ENCODE measurements at places on chromosomes 1 and 21. TPM values are rescaled to one million over a fixed set of nuclear protein-coding genes. Genes with fewer than 3 reads are reported as not detected.

GRCh38 chr21:14493731-14494130 is 52.4 kb downstream of the SAMSN1 start:
- ATAC-seq, result no peak

GRCh38 chr1:177257128-177257527 is 86.4 kb downstream of the BRINP2 start:
- no peak for ATAC-seq

- no peak for ATAC-seq
These were observed 200.0 kb downstream of the PTPRU start for GRCh38 chr1:29436181-29436785.

GRCh38 chr1:219812491-219813203 is 115.7 kb downstream of the SLC30A10 start:
- ATAC-seq, result peak; percentile 93

- peak; percentile 100 for ATAC-seq
These were observed 34.8 kb downstream of the MX1 start for GRCh38 chr21:41460578-41461527.

The TP73 gene
- total RNA-seq, result 2.3 TPM

The DR1 gene
- total RNA-seq, result 49.0 TPM

The PTPN7 gene
- total RNA-seq, result 0.59 TPM

The ETNK2 gene
- total RNA-seq, result 8.2 TPM

The CYP4Z1 gene
- 11.7 TPM for total RNA-seq

All from motor neuron (in vitro differentiated cells).